Activated CD4-positive, alpha-beta T cell treated with anti-CD3 and anti-CD28 coated beads, Interleukin-10, Interleukin-2, amounts not matched to agents 100 ng/mL and 50 ng/mL, durations not matched to agents 16 hours and 8 hours (primary cell): ENCODE measurements at places on chromosomes 13 and 19.
A peak's percentile ranks its signal among the peaks of the same experiment; 100 is the strongest.

DNA sequence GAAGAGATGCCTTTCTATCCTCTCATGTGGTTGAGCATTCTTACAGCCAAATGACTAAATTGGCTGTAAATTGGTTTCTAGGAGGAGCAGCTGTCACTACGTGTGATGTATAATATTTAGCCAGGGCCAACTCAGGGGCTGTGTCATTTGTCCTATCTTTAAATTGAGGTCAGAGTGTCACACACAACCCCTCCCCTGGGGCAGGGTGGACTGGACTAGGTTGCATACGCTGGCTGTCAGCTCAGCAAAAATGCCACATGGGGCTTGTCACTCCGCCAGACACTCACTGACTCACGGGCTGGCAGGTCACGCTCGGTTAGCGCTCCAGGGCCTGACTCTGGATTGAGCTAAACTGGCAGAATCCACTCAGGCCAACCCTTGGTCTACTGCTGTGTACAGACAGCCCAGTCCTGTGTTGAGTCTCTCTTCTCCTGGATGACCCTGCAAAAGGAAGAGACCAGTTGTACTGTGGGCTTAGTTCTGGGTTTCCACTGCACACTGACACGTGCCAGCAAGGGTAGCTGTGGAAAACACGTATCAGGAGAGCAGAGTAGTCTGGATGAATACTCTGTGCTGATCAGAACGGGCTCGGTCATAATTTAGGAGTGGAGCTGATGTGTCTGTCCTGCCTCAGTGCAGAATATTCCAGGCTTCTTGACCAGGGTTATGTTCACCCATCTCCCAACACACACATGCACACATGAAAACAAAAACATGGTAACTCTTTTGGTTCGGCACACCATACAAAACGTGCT is 29.1 kb downstream of the SHISA2 start:
- DNase-seq = no peak

DNA sequence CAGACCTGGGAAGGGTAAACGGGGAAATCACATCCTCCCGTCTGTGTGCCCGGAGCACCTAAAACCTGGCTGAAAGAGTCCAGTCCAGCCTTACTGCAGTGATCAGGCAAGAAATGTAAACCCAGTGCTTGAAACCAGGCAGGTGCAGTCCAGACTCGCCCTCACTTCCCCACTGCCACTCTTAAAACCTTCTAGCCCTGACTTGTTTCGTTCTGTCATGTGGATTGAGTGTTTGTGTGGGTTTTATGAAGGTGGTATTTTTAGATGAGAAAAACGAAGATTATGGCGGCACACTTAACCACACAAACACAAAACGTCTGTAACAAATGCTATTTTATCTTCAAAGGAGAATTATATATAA is 839 bp upstream of the CKAP2 start:
- DNase-seq = peak; percentile 27

DNA sequence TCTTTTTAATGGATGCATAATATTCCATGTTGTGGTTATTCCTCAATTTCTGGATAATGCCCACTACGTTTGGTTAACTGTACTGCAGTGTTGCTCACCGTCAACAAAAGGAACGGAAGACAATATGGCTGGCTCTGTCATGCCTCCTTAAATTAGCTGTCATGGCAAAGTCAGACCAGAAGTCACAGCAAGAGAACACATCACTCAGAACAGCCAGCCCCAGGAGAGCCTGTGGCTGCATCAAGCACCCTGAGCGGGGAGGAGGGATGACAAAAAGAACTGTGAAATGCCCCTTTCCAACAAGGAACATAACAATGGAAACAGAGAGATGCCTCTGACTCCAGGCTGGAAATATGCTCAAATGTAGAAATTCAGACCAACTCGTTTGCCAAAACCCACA is 366.0 kb upstream of the ZNF507 start:
- DNase-seq = no peak

GRCh38 chr13:98459171-98459681 is 117.7 kb downstream of the STK24 start:
- DNase-seq = no peak

GRCh38 chr19:40283414-40284250 is 1.5 kb downstream of the AKT2 start:
- DNase-seq = no peak
